ENCODE measurements at places on chromosomes 2 and 18. TPM values are rescaled to one million over a fixed set of nuclear protein-coding genes. Genes with fewer than 3 reads are reported as not detected.

- H3K4me1 ChIP-seq: peaks cover 28% of the 10 kb centered on the region
- DNase-seq: peak; percentile 38
- no peak overlapping the region for H3K4me3 ChIP-seq
- no peaks in the 10 kb centered on the region for H3K36me3 ChIP-seq
These were observed 33.2 kb upstream of the SLC40A1 start for GRCh38 chr2:189613650-189614420.

GRCh38 chr2:95344215-95344583, 47.1 kb downstream of the KCNIP3 start:
- no peaks in the 10 kb centered on the region for H3K4me1 ChIP-seq
- no peak overlapping the region for H3K27ac ChIP-seq
- no peak for DNase-seq

KIF1A gene
- 16.5 TPM for total RNA-seq

CKAP2L gene
- total RNA-seq: 4.3 TPM

DTYMK gene
- total RNA-seq: 18.9 TPM

Data from hepatocyte (in vitro differentiated cells).